Activated effector memory CD4-positive, alpha-beta T cell treated with Interleukin-2 at 50 U/mL for 16 hours (primary cell): ENCODE measurements at places on chromosomes 11 and 22.

- no peak for DNase-seq
These were observed 22.7 kb downstream of the CELSR1 start for GRCh38 chr22:46514592-46515207.

DNA sequence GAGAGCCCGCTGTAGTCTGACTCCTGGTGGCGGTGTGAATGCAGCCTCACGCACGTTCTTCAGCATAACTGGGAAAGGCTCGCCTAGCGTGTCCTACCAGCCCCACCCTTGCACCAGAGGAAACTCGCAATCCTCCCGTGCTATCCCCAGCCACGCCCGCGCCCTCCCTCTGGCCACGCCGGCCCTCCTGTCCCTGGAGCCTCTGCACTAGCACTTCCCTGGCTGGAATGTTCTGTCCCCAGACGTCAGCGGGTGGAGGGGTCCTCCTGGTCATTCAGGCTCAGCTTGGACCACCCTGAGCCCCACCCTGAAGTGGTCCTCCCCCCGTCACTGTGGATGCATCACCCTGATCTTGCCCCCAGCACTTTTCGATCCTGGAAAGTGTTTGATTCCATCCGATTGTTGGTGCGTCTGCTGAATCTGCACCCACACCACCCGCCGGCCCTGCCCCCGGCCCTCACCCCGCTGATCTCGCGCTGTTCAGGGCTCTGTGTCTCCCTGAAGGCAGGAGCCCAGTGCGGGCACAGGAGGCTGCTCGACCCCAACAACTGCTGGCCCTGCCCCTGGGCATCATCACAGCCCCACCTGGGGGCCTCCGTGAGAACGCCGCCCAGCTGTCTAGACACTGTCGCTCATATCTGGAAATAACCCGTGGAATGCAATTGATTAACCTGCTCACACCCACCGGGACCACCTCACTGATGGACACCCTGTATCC lies 437.0 kb downstream of the TBC1D22A start:
- DNase-seq: no peak

GRCh38 chr22:29442976-29443375 lies 4.6 kb downstream of the RFPL1 start:
- no peak for DNase-seq

DNA sequence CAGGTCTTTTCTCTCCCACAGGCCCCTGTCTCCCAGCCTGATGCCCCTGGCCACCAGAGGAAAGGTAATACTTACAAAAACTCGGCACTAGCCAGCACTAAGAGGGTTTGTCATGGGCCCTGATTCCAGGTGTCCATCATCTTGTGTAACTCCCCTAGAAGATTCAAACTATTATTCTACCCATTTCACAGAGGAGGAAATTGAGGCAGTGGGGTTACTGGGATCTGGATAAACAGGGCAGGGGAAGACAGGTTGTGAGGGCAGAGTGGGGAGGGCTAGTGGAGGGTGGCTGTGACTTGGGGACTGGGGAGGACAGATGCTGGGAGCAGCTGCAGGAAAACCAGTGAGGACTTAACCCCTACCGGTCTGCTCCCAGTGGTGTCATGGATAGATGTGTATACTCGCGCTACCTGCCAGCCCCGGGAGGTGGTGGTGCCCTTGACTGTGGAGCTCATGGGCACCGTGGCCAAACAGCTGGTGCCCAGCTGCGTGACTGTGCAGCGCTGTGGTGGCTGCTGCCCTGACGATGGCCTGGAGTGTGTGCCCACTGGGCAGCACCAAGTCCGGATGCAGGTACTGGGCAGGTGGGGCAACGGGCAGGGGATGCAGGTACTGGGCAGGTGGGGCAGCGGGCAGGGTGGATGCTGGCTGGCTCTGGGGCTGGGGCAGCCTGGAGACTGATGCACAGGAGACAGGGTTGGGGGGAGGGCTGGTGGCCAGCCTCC lies 1.2 kb downstream of the VEGFB start:
- DNase-seq: no peak

DNA sequence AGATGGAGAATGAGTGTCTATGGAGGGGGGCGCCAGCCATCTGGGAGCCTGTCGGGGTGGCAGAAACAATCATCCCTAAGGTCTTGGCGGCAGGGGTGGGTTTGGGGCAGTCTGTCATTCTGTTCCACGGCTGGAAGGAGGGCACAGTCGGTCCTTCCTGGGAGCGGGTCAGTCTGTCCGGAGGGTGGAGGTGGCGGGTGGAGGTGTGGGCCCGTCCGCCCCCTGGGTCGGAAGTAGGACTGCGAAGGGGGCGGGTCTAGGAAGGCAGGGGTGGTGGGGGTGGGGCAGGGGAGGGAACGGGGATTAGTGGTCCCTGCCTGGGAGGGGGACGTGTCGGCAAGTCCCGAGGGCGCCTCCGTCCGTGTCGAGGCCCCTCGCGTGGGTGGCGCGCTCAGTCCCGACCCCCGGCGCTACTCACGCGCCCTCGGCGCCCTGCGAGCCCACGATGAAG lies 461 bp downstream of the TBC1D10A start:
- DNase-seq: no peak

DNA sequence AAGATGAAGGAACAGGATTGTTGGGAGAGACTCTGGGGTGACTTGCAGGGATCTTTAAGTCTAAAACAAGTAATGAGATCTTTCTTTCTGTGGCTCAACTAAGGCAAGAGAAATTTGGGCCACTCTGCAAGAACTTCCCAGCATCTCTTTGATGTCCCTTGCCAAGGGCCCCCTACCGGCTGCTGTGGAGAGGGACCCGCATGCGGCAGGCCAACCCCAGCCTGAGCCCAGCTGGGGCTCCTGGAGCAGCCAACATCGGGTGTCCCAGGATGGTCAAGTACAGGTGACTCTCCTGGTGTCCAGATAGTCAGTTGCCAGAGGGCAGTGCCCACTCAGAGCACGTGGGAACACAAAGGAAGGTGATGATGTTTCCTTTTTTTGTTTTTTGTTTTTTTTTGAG lies 363.2 kb downstream of the TBC1D22A start:
- no peak for DNase-seq

DNA sequence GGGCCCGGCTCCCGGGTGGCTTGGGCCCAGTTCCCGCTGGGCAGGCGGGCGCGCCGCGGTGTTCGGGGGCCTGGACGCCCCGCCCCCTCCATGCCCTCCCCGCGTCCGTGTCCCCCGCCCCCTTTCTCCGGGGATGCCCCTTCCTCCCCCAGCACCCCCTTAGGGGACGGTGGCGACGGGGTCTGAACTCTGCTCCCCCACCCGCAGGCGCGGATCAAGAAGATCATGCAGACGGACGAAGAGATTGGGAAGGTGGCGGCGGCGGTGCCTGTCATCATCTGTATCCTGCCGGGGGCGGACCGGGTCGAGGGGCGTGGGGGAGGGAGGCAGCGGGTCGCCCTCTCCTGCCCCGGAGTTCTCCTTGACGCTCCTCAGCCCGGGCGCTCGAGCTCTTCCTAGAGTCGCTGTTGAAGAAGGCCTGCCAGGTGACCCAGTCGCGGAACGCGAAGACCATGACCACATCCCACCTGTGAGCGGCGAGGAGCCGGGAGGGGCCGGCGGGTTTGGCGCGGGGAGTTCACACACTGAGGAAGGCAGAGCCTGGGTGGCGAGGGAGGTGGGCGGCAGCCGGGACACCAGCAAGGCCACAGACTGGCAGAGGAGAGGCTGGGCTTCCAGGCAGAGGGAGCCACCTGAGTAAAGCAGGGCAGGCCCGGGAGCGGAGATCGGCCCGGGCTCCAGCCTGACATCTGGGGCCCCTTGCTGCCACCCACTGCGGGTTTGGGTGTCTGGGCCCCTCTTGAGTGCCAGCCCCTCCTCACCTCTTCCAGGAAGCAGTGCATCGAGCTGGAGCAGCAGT lies 546 bp downstream of the DRAP1 start:
- DNase-seq: no peak

GRCh38 chr22:46985507-46985882 lies 223.0 kb downstream of the TBC1D22A start:
- no peak for DNase-seq

- no peak for DNase-seq
These were observed at the start of gene C11orf87 for GRCh38 chr11:109421981-109422869. C11orf87 (plus strand) TSS chr11:109422190; CDS start chr11:109423634, 1,444 bp downstream.

GRCh38 chr11:84965484-84965883 lies 661.7 kb downstream of the DLG2 start:
- DNase-seq: no peak

DNA sequence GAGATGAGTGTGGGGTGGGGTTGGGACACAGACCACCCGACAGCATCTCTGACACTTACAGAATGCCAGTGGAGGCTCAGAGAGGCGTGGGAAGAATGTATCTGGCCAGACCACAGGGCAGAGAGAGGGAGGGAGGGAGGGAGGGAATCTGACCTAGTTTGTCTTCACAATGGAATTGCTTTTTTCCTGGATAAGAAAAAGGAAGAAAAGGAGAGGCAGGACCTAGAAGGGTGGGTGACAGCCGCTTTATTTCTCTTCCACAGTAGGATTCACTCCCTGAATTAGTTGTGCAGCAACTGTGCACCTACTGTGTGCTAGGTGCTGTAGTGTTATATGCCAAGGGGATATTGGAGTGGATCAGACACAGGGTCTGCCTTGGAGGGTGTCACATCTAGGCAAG lies 3.7 kb downstream of the KCNK4 start:
- DNase-seq: no peak

- no peak for DNase-seq
These were observed 554 bp upstream of the NECTIN1 start for GRCh38 chr11:119729581-119729927.

GRCh38 chr11:34789196-34789834 lies 126.9 kb downstream of the APIP start:
- DNase-seq: no peak

GRCh38 chr11:36699271-36699670 lies 101.2 kb upstream of the RAG2 start:
- no peak for DNase-seq

GRCh38 chr11:109096266-109096665 lies 325.7 kb upstream of the C11orf87 start:
- no peak for DNase-seq

GRCh38 chr22:41092847-41093411 lies 537 bp downstream of the EP300 start:
- no peak for DNase-seq

DNA sequence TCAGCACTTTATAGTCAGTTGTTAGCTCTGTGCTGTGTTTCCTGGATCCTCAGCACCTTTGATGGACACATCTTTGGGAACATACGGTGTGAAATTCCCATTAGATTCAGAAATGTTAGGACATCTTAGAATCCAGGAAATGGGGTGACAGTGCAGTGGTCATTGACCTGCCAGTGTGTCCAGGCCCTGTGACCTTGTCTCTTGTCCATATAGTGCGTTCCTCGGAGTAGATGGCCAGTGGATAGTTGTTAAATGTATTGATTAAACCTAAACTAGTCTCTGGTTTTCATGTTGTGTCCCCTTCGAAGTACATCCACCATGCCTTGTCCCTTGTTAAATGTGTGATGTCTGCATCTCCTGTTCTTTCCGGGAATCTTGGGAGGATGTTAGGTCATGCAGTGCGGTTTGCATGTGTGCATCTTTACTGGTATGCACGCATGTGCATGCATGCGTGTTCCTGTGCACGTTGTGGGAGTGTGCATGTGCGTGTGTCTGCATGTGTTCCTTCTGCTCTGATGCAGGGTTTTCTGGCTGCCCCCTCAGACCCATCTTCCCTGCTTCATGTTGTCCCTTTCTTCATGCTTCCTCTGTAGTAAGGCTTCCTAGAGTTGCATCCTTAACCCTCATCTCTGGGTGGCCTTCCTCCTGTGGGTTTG lies 4.0 kb downstream of the DGCR8 start:
- DNase-seq: no peak
